DMS 273 treated with DMSO at 0.1 percent for 48 hours (cell line): ENCODE measurements at places on chromosomes 2 and 18.

GRCh38 chr2:75023666-75024455 lies 65.4 kb downstream of the POLE4 start:
- no peak for DNase-seq

- no peak for DNase-seq
Observed at GRCh38 chr2:158202161-158202815, 100.6 kb downstream of the UPP2 start.

- no peak for DNase-seq
Observed at GRCh38 chr2:168369031-168369430, 87.0 kb upstream of the CERS6 start.

DNA sequence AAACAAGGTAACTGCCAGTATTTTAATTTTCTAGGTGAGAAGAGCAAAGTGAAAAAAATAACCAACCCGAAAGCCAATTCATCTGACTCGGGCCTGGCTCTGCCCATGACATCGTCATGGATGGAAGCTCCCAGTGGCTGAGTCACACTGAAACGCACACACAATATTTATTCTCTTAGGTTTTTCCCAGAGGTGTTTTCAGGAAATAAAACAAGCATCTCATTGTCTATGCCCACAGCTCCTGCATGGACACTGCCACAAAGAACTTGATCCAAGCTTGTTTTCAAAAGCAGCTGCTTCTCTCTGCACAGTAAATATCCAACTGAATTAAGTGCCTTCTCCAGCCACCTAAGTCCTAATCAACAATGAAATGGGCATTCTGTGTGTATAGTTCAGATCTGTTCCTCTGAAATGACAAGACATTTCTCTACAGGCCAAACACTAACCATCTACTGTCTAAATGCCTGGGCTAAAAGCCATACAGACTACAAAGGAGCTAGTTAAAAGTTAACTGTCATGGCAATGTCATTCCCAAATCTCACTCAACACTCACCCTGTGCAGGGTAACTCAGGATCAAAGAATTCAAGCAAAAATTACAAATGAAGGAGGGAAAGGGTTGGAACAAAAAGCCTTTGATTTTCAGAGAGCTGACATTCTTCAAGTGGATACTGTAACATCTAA lies 62.9 kb downstream of the RPL31 start:
- no peak for DNase-seq

GRCh38 chr2:121794233-121794632 lies 38.8 kb downstream of the TSN start:
- DNase-seq = no peak

DNA sequence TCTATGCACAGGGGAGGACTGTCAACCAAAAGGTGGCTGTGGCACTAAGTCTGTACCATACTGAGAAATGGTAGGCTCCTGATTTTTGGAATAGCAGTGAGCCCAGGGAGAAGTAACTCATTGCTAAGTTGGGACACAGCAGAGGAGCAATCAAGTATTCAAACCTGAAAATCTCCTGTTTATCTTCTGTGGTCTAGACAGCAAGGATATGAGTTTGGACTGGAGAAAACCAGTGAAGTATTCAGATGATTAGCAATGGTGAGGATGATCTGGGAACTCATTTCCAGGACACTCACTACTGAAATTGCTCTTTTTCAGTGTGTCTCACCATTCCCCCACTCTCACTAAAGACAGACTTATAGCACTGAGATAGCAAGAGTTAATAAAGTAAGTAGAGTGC lies 112.0 kb downstream of the GULP1 start:
- no peak for DNase-seq
